SHP77 treated with DMSO at 0.1 percent for 48 hours (cell line): ENCODE measurements at places on chromosomes 3 and 15.

DNA sequence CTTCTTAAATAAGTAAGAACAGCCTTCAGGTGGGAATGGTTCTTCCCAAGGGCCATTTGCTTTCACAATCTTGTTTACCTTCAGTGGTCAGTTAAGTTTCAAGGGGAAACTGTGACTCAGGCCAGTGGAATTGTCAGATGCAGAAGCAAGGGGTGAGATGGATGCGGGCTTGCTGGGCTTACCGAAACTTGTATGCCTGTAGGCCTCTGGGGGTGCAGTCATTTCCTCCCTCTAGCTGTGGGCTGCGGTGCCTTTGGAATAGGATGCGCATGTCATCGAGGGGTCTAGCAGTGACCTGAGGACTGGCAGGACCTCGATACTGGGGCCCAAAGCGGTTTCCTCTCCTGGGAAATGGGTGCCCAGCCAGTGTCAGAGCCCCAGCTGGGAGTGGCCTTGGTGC lies 121.6 kb downstream of the EEFSEC start:
- no peak for DNase-seq

DNA sequence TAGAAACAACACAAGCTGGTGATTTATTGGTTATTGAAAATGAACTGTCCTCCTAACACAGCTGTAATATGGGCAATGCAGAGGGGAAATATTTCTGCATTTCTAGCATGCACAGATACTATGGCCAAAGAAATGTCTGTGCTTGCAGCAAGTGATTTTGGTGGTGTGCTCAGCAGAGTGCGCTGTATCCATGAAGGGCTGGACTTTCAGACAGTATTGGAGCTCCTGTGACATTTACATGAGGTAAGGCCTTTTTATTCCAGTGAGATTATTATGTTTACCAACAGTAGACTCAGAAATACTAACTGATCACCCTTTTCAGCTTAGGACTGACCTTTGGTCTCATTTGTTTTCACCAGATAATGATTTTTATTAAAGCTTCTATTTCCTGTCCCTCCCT lies 1302.6 kb upstream of the EPHA6 start:
- DNase-seq, result no peak

- DNase-seq, result no peak
Measured at GRCh38 chr15:94236608-94237007, 5.2 kb downstream of the MCTP2 start.

- no peak for DNase-seq
Measured at GRCh38 chr15:23064156-23064555, 24.8 kb upstream of the TUBGCP5 start.

DNA sequence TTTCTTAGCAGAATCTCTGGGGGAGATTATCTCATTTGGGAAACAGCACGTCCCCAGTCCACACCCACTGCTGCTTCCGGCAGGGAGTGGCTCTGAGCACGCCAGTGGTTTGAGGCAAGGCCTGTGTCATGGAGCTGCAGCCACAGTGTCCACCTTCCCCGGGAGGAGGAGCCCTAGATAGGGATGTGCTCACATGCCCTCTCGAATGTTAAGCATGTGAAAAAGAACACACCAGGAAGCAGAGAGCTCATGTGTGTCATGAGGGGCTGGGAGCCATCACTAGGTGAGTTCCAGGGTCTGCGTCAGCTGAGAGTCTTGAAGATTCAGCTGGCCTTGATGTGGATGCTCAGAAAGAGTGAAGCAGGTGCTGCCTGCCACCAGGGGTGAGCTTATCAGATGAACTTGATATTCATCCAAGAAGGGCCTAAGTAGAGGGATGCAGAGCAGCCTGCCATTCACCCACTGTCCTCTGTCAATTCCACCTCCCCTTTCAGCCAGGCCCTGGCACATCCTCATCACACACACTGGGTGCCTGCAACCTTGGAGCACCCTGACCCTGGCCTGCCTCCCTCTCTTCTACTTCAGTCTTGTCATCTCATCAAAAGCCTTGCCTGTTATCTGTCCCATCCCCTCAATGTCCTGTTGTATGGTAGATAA lies 16.3 kb downstream of the ITGA11 start:
- DNase-seq, result no peak

DNA sequence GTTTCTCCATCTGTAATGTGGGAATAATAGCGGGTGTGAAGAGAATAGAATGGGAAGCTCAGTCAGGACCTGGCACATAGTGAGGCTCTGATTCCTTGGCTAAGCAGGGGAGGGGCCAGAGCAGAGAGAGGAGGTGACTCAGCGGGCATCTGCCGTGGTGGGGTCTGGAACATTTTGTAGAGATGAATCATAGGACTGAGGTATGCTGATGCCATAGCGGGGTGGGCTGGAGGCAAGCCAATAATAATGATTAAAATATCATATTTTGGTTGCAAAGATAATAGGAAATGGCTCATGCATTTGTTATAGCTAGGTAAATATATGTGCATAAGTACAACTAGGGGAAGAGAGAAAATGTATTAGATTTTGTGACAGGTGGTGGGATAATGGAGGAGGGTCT lies 11.2 kb downstream of the TGM4 start:
- no peak for DNase-seq

DNA sequence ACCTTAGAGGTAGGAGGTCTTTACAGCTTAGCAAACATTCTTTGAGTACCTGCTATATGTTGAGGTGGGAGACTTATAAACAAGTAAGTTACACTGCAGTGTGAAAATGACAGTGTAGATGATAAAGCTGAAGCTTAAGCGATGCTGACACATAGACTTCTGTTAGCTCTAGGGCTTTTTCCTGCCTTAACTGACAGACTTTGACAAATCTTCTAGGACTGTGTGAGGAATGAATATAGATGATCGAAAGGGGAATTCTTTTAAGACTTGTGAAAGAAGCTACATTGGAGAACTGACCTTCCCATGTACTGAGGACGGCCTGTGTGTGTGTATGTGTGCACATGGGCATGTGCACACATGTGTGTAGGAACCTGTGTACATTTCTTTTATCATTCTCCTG lies 22.7 kb downstream of the BOC start:
- no peak for DNase-seq

GRCh38 chr15:90686435-90687218 lies 30.5 kb upstream of the BLM start:
- no peak for DNase-seq

GRCh38 chr3:153334558-153334957 lies 172.5 kb downstream of the RAP2B start:
- no peak for DNase-seq

DNA sequence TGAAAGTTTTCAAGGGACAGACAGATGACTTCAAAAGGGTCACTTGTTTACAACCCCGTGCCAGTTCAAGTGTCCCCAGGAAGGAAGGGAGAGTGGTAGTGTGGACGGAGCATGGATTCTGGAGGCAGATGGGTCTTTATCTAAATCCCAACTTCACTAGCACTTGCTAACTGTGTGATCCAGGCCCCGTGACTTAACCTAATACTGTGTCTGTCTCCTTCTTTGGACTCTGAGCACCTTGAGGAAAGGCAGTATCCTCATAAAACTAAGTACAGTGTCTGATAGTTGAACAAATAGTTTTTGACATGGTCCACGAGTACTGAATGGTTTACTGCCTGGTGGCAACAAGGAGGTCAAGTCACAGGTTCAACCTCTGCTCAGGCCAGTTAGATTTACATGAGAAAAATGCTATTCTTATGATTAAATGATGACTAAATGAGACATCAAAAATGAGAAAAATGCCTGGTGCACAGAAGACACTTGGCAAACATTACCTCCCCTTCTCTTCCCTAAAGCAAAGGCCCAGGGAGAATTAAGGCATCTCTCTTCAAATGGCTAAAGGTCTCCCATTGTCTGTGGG lies 48.9 kb downstream of the ABCC5 start:
- DNase-seq, result no peak

- no peak for DNase-seq
Measured at GRCh38 chr15:31803388-31803884, 226.9 kb upstream of the CHRNA7 start.

- DNase-seq, result no peak
Measured at GRCh38 chr3:122795674-122796195, 866 bp downstream of the SLC49A4 start.

- DNase-seq, result no peak
Measured at GRCh38 chr3:11832981-11833905, 13.4 kb downstream of the TAMM41 start.

GRCh38 chr15:74257105-74257504 lies 21.0 kb downstream of the CCDC33 start:
- DNase-seq, result no peak

GRCh38 chr3:161637559-161637958 lies 141.0 kb downstream of the OTOL1 start:
- no peak for DNase-seq

GRCh38 chr3:102092617-102093466 lies 243.5 kb downstream of the NFKBIZ start:
- no peak for DNase-seq

DNA sequence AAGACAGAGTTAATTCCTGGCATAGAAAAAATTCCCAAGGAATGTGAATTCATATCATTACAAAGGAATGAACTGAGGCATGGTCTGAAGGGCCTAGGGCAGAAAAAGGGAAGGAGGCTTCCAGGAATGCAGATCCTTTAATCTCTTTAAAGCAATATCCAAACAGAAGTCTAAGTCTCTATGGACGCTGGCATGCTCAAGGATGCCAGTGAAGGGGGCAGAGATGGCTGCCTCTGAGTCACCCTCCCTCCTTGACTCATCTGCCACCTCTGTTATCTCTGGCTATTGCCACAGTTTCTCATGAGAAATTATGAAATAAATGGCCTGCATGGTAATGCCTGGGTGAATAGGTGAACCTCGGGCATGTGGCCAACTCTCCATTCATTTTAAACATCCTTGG lies 96.3 kb upstream of the BCL6 start:
- no peak for DNase-seq

GRCh38 chr3:90055666-90056065 lies 948.2 kb downstream of the EPHA3 start:
- DNase-seq, result no peak

- no peak for DNase-seq
Measured at GRCh38 chr3:125591116-125591760, 4.1 kb downstream of the OSBPL11 start.

DNA sequence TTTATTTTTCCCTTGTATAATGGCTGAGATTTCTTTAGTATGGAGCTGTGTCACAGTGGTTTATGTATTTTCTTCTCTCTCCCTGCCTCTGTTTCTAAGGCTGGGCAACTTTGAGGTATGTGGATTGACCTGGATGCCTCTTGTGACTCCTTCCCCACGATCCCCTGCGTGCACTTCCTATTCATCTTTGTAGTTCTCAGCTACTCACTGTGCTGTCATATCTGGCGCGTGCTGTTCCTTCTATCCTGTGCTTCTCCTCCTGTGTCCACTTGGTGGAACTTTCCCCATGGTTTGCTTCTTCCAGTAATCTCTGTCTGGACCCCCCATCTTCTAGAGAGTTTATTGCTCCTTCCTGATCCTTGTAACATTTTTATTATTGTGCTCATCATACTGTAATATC lies 97.3 kb downstream of the AKAP13 start:
- no peak for DNase-seq

- no peak for DNase-seq
Measured at GRCh38 chr3:119945291-119945690, 149.0 kb downstream of the GSK3B start.

- DNase-seq, result no peak
Measured at GRCh38 chr3:127442506-127442905, 148.0 kb downstream of the TPRA1 start.

DNA sequence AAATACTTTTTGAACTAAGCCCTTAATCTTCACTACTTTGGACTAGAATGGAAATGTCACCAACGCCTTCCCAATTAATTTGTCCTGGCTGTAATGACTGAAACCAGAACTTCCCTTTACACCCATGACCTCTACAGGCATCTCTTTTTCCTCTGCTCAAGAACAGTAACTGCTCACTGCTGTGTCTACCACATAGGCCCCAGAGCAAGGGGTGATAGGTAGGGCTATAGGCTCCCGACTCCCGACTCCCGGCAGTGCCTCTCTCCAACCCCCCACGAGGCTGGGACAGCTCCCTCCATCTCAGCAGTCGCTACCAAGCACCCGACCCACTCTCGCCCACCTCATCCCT lies 384 bp upstream of the LEKR1 start:
- DNase-seq, result peak; percentile 71

DNA sequence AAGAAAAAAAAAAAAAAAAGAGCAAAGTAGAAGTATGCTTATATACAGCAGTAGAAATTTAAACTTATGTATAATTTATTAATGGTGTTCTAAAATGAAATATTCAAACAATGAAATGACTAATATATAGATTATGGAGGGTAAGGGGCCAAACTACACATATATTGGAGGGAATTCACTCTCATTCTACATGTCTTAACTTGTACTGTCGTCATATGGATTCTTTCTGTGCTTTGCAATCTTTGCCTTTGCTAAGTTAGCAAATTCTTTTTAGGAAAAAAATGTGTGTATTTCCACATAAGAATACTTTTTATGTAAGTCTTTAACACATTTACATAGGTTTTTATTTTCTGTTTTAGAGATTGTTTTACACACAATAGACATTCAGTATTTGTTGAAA lies 118.9 kb upstream of the MBNL1 start:
- no peak for DNase-seq

GRCh38 chr15:73359651-73360050 lies 9.1 kb downstream of the HCN4 start:
- DNase-seq, result no peak

DNA sequence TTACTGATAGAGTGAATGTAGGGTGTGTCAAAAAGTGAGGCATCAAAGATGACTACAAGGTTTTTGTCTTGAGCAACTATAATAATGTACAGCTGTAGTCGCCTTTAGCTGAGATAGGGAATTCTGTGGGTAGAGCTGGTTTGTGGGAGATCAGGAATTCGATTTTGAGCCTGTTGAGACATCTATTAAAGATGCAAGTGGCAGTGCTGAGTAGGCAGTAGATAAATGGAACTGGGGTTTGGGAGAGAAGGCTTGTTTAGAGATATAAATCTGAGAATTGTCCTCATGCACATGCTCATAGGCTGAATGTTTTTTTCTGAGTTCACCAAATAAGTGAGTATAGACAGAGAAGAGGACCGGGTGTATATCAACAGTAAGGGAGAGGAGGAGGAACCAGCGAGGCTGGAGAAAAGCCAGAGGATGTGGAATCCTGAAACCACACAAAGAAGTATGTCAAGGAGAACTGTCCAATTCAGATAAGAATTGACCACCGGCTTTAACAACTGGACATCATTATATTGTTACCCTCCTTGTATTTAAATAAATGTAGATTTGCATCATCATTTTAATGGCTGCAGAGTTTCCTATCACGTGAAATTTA lies 146.0 kb upstream of the TNIK start:
- no peak for DNase-seq

GRCh38 chr3:33491721-33492120 lies 51.5 kb upstream of the UBP1 start:
- DNase-seq, result no peak

GRCh38 chr15:52567871-52568600 lies 794 bp downstream of the ARPP19 start:
- no peak for DNase-seq
